ENCODE measurements at places on chromosomes 1 and 21.

DNA sequence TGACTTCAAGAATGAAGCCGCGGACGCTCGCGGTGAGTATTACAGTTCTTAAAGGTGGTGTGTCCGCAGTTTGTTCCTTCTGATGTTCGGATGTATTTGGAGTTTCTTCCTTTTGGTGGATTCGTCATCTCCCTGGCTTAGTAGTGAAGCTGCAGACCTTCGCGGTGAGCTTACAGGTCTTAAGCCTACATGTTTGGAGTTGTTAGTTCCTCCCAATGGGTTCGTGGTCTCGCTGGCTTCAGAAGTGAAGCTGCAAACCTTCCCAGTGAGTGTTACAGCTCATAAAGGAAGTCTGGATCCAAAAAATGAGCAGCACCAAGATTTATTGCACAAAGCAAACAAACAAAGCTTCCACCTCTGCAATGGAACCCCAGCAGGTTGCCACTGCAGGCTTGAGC, 14.7 kb downstream of the LDLRAD1 start:
- no peak for DNase-seq

DNA sequence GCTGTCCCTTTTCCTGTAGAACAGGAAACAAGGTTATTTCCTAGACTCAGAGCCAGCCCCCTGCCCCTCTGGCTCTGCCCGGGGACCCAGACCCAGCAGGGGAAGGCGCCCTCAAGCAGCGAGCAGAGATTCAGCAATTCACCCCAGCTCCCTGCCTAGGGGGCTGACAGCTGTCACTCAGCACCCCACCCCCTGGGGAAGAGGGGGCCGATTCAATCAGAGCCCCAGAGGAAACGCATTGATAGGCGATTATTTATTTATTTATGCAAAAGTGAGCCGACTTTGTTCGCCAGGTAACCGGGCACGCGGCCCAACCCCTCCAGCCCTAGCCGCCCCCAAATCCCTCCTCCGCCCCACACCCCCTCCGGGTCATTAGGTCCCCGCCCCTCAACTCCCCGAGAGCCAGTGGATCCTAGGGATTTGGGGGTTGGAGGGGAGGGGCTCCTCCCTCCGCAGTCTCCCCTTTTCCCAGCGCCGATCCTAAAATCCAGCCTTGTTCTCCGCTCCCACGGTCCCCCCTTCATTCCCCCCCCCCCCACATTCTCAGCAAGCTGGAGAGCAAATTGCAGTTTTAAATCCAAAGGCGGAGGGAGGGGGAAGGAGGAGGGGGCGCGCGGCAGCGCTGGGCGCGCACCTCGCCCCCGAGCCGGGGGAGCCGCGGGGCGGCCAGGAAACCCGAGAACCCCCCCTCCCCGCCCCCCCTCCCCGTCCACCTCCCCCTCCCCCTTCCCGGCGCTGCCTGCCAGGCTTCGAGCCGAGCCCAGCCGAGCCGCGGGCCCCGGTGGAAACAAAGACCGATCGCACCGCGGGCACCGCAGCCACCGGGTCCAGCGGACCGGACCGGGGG, 1.3 kb downstream of the AHDC1 start:
- DNase-seq, result no peak

DNA sequence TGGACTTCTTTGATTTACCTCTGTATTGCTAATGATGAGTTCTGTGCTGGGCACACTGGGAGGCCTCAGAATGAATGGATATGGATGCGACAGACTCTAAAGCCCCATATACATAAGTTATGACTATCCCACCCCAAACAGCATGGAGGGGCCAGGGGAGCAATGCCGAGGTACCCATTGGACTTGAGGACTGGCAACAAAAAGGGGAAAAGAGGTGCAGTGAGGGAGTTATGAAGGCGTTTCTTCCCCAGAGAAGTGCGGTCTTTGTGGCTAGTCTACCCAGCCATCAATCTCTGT, 15.2 kb upstream of the CDCA8 start:
- DNase-seq, result no peak

DNA sequence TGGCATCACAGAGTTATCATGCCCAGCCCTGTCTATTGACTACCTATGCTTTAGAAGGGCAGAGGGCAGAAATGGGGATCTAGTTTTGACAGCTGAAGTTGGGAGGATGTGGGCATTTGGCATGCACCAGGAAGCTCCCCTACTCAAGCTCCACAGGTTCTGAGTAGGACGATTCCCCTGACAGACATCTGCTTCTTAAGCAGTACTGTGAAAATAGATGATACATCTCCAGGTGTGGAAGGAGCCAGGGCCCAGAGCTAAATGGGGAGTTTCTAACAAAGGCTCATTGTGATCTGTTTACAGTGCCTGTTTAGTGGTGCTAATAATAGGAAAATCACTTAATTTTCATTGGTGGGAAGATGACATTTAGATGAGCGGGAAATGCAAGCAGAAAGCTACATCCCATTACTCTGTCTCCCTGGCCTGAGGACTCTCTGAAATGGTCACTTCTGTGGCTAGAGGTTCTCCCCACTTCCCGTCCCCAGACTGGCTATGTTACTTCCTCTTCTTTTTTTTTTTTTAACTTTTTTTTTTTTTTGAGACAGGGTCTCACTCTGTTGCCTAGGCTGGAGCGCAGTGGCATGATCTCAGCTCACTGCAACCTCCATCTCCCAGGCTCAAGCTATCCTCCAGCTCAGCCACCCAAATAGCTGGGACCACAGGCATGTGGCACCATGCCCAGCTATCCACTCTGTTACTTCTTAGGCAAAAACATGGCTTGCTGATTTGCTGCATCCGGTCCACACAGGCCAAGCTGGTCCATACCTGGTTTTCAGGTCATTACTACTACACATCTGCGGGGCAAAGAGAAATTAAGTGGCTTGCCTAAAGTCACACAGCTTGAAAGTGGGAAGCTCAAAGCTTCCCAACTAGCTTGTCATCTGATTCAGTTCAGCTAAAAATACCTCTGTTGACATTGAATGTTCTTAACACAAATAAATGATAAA, 23.2 kb upstream of the CNIH3 start:
- peak; percentile 3 for DNase-seq

GRCh38 chr1:229196404-229197264, 74.3 kb upstream of the RAB4A start:
- no peak for DNase-seq

DNA sequence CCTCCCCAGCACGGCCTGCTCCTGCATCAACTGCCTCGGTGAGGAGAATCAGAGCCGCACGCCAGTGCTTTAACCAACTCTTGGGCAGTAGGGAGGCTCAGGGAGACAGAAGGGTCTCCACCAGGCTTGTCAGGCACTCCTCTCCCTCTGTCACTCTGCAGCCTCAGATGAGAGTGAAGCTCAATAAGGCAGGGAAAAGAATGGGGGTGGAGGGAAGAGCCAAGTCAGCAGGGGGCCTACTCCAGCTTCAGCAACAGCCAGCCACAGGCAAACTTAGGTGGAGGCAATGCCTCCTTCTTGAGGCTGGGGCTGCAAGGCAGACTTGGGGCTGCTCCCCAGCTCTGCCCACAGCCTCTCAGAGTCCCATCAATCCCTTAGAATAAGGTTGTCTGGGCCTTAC, 51.8 kb upstream of the A3GALT2 start:
- no peak for DNase-seq

DNA sequence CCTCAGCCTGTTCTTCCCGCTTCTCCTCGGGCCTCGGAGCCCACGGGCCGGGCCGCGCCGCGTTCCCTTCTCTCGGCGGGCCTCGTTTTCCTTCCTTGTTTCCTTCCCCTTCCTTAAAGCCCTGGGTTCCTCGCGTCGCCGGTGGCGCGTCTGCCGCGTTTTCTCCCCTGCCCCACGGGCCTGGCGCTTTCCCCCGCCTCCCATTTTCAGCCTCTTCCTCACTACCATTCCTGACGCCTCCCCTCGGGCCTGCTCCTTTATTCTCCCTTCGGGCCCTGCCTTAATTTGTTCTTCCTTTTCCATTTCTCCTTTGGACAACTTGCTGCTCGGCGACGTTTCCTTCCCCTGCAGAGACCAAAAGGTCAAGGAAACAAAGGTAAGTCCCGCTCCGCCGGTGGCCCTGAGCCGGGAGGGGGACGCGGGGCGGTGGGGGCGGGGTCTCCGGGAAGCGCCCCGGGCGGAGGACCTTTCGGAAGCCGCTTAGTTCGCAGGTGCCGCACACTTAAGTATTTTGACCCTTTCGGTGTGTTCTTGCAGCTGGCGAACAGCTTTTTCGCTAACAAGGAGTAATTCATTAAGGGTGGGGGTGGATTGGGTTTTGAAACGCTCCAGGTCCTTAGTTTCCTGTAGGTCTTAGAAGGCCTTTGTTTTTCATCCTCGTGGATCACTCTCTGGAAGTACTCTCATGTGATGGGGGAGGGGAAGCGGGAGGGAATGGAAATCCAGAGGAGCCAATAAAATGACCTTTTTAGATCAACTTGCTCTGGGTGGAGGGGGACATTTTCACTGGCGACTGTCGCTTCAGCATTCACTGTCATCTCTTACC, 780 bp downstream of the YTHDF2 start:
- peak; percentile 36 for DNase-seq

GRCh38 chr1:34066981-34067603, 97.9 kb downstream of the CSMD2 start:
- DNase-seq, result no peak
